Fibroblast of lung (primary cell): ENCODE measurements at places on chromosomes 3 and 15.

- no peak for DNase-seq
Measured at GRCh38 chr3:61617651-61618050, 56.3 kb downstream of the PTPRG start.

- no peak for DNase-seq
Measured at GRCh38 chr3:135131290-135131689, 336.2 kb downstream of the EPHB1 start.

GRCh38 chr15:69096196-69096595, 64.2 kb upstream of the GLCE start:
- no peak for DNase-seq

DNA sequence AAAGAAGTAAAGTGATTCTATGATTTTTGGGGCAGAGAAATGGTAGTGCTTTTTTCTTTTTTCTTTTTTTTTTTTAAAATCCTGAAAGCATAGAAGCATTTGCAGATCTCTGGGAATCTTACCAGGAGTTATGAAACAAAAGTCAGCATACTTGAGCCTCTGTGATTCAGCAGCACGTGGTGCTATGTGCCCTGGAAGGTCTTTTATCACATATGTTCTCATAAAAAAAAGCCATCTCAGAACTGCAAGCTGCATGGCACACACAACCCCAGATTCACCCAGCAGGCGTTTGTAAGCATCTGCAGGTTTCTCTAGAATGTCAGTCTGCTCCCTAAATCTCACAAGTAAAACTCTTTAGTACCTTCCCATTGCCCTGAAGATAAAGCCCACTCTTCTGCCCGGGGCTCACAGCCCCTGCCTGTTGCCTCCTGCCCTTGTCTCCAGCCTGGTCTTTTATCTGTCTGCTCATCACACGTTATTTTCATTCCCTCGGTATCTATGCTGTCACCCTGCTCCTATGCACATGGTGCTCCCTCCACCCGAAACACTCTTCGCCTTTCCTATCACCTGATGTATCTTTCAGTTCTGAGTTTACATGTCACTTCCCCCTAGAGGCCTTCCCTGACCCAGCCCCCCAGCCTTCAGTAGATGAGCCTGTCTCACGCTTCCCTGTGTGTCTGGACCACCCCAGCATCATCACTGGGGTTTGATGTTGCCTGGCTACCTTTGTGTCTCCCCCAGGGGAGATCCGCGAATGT, 72.4 kb downstream of the CHDH start:
- peak; percentile 76 for DNase-seq

DNA sequence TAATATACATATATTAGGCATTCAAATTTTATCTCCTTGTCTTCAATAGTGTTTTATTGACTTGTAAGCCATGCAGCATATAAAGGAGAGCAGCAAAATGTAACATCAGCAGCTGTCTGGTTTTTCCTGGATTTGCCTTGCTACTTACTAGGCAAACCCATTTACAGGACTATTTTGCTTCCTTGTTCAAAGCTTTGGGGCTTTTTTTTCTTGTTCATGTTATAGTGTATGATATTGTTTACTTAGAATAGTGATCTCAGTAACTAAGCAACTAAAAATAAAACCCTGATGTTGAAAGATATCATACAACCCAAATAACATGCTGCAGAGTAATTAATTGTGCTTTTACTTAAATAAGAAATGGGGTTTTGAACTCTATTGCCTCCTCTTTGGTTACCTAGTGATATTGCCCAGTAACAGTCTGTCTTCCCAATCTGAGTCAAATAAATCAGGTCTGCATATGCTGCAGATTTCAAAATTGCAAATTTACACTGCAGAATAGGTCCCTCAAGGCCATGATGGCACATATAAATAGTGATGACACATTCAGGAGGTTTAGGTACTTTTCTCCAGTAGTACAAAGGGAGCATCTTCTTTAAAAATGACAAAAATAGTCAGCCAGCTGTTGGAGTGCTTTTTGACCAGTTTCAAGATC, 578.1 kb upstream of the NECTIN3 start:
- DNase-seq, result no peak
